ENCODE measurements at places on chromosomes 7 and 10. TPM values are rescaled to one million over a fixed set of nuclear protein-coding genes. Genes with fewer than 3 reads are reported as not detected.

GRCh38 chr10:80025281-80025680 lies 53.2 kb upstream of the TMEM254 start:
- DNase-seq: no peak

GRCh38 chr10:19889256-19889655 lies 73.0 kb downstream of the PLXDC2 start:
- no peak for DNase-seq

The PITX3 gene
- polyA plus RNA-seq: 10.4 TPM

- DNase-seq: no peak
Observed at GRCh38 chr10:77138541-77138940, 499.1 kb downstream of the KCNMA1 start.

- DNase-seq: no peak
Observed at GRCh38 chr7:72781161-72781560, 46.8 kb downstream of the TYW1B start.

The HOXA11 gene
- polyA plus RNA-seq: not detected

The CYP26C1 gene
- not detected for polyA plus RNA-seq

DNA sequence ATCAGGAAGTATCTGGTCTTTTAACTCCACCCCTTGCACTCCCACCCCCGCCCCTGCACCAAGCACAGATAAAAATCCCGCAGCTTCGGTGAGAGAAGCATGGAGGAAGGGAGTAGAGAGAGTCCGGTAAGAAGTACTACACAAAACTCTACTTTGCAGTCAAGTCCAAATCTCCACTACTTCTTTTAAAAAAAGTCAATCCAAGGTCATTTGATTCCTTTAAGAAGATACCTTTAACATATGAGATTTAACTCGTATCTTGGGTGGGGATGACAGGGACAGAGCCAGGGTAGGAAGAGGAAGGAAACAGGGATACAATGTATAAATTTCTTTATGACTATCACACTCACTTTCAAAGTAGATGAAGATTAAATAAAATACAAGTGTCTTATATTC lies 132.1 kb downstream of the NRBF2 start:
- DNase-seq: peak; percentile 42

DNA sequence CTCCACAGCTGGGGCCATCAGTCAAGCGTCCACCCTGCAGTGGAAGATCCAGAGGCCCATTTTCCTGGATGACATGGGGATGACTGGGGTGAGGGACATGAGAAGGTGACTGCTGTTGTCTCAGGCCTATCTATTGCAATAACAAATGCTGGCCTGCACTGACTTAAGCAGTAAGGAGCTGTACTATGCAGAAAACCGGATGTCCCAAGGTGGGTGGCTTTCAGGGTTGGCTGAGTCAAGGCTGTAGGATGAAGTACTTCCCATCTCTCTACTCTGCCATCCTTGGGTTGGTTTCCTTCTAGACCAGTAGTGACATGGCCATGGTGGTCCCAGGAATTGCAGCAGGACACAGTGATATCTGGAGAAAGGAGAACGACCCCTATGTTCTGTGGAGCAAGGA lies 48.1 kb downstream of the NEURL1 start:
- DNase-seq: no peak

GRCh38 chr7:45180084-45180986 lies 22.7 kb downstream of the RAMP3 start:
- DNase-seq: no peak

DNA sequence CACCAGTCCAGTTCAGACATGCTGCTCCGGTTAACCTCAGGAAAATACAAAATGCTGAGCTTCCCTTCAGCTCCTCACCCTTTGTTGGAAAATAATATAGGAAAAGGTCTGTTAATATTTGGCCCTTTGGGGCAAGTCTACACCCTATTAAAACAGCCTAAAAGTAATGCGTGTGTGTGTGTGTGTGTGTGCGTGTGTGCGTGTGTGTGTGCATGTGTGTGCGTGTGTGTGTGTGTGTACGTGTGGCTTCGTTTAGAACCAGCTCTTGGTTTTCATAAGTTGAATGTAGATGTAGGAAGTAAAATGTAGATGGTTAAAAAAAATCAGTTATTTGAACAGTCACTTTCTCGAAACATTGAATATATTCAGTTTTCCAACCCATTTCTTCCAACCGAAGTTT lies 61.1 kb upstream of the PDCD4 start:
- DNase-seq: no peak

GRCh38 chr10:131933016-131933695 lies 32.3 kb downstream of the PPP2R2D start:
- DNase-seq: no peak

The SPDYE3 gene
- 0.04 TPM for polyA plus RNA-seq

All from heart right ventricle (tissue), 16 donors.